ENCODE measurements at places on chromosomes 1 and 21.
A peak's percentile ranks its signal among the peaks of the same experiment; 100 is the strongest.

DNA sequence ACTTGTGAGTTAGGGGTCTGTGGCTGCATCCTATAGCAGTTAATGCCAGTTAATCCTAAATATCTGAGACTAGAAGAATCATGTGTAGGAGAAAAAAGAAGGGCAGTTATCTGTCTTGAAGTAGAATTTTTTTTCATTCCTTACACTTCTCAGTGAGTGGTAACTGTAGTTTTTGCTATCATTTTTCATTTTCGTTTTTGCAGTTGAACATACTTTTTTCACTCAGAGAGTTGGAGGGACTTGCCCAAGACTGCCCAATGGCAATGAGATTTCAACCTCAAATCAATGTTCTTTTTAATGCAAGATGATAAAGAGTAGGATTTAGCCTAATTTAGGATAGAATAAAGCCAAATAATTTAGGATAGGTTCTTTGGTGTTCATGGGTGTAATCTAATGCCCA lies 5.5 kb downstream of the PRDX6 start:
- no peak for DNase-seq

DNA sequence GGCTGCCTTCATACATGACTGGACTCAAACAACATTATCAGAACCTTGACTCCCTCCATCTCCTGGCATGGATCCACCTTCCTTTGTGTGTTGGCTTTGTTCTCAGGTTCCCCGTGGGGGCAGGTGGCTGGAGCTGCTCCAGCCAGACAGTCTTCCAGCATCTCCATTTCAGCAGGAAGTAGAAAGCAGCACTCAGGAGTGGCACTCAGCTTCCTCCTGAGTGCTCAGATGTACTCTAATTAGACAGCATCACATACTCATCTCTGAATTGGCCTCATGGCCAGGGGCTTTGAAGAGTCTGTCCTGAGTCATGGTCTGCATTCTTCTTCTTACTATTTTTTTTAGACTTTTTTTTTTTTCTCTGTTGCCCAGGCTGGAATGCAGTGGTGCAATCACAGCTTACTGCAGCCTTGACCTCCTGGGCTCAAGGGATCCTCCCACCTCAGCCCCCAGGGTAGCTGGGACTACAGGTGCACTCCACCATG lies 27.9 kb downstream of the OVAAL start:
- peak; percentile 90 for DNase-seq

DNA sequence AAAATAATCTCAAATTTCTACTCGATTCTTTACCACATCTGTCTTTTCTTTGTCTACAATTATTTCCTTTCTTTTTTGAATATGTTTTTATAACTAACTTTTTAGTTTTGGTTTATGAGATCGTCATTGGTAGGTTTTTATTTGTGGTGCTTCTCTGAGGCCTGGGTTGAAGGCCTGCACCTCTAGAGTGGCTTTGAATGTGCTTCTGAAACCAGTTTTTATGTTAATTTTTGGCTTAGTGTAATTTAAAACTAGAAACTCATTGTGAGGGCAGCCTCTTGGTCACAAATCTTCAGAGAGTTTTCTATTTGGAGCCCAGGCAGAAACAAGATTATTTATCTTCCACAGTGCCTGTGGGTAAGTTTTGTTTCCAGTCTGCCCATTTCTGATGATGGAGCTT lies 187.0 kb downstream of the GPATCH2 start:
- no peak for DNase-seq

DNA sequence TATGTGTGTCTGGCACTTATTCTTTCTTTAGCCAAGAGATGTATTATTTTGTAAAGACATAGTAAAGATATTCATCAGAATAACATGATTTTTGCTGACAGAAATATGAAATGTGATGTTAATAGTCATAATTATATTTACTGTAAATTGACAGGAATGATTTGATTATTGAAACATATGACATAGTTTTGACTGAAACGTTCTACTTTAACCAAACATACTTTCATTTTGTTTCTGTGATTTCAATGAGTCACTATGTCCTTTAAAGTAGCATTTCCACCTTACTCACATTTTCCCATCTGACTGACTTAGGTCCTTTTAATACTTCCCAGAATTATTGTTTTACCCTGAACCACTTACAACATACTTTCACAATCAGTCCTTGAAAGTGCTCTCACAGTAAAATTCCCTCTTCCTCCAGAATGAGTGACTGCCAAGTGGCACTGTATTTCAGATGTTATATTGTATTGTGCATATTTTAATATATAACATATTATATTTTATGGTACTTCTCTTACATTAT lies 437.9 kb downstream of the NCAM2 start:
- DNase-seq = peak; percentile 41

DNA sequence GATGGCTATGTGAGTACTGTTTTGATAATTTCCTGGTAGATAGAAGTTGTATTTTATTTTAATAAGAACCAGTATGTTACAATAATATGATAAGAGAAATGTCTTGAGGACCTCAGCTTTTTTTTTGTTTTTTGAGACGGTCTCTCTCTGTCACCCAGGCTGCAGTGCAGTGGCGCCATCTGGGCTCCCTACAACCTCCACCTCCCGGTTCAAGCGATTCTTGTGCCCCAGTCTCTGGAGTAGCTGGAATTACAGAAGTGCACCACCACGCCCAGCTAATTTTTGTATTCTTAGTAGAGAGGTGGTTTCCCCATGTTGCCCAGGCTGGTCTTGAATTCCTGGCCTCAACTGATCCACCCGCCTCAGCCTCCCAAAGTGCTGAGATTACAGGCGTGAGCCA lies 968.1 kb upstream of the ADGRL4 start:
- no peak for DNase-seq

DNA sequence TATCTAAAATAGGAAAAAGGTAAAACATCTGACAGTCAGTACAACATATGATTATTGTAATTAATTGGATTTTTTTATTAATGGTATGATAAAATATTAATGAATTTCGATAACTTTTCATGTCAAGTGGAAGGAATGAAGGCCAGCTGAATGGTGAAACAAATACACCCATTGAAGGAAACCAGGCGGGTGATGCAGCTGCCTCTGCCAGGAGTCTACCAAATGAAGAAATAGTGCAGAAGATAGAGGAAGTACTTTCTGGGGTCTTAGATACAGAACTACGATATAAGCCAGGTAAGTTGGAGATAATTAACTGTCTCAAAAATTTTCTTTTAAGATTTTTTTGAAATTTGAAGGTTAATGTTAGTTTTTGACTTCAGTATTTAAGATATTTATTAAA lies 3.2 kb downstream of the SON start:
- no peak for DNase-seq

- DNase-seq = no peak
These were observed 242.5 kb downstream of the RERE start for GRCh38 chr1:8574985-8575384.

DNA sequence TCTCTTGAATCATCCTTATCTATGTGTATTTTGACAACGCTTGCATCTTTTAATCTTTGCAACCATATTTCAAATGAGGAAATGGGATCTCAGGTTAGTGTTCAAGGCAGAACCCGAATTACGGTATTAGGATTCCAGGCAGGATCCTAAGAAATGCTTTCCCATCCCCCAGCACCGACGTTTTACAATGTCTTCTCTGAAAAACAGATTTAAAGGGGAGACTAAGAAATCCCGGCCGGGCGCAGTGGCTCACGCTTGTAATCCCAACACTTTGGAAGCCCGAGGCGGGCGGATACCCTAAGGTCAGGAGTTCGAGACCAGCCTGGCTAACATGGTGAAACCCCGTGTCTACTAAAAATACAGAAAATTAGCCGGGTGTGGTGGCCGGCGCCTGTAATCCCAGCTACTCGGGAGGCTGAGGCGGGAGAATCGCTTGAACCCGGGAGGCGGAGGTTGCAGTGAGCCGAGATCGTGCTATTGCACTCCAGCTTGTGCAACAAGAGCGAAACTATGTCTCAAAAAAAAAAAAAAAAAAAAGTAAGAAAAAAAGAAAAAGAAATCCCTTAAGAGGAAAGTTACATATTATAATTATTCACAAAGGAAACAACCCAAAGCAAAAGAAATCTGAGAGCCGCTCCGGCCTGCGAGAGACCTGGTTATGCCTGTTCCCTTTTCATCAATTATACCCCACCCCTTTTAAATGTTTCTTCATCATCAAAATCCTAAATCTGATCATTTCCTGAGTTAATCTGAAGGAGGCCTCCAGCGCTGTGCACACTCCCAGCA lies 801 bp upstream of the GORAB start:
- peak; percentile 39 for DNase-seq

DNA sequence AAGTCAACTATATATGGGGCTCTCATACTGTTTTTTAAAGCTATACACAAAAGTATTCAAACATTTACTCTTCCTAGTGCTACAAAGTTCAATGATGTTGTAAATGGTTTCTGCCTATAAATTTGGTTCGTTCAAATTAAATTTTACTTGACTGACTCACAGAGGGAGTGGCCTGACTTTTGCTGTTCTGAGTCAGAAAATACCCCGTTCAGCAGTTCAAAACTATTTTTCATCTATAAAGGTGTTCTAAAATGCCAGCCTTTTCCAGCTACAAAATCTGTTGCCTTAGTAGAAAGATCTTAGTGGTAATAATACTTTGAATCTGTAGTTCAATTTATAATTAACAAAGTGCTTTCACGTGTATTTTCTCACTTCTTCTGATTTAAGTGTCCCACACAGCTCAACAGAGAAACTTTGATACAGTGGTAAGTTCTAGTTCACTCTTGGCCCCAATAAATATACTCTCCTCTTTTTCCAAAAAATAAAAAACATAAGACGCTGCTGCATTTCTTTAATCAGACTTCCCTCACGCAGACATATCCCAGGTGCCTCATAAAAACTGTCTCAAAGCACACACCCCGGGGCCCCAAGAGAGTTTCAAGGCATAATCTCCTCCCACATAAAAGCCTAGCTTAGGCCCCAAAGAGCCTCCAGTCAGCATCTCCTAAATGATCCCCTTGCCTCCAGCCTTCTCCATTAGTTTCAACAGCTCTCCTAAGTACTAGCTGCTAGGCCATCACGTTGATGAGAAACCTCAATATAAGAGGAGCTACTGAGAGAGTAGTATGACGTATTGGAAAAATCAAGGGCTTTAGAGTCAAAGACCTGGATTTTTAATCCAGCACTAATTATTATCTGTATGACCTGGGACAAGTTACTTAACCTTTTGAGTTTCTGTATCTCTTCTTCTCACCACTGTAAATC lies 3.2 kb downstream of the PTP4A2 start:
- peak; percentile 69 for DNase-seq

DNA sequence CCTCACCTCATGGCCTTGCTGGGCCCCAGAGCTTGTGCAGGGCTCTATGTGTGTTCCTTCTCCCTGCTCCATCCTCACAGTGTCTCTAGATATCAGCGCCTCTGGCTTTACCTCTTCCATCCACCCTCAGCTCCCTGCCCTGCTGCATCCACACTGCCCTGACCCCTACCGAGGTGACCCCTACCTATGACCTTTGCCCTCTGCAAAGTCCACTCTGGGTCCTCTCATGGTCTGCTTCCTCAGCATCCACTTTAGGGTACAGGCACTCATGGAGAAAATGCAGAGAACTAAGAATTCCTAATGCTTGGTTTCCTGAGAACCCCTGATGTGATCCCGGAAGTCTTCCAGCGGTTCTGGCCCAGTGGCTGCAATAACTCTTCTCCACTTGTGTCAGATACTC lies 46.9 kb upstream of the PAXBP1 start:
- DNase-seq = no peak

DNA sequence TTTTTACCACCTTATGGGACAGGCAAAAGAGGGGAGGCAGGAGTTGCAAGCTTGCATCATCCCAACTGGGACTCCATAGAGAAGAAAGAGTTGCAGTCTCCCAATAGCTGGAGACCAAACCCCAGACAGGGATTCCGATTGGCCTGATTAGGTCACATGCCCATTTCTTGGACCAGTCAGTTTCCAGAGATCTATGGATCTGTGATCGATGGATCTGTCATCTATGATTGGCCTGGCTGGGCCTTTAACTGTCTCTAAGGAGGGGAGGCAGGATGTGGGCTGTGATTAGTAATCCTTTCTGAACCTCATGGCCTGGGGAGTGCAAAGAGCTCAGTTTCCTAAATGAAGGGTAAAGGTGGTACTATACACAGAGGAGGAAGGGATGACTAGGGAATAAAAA lies 252.1 kb downstream of the MATN1 start:
- no peak for DNase-seq

DNA sequence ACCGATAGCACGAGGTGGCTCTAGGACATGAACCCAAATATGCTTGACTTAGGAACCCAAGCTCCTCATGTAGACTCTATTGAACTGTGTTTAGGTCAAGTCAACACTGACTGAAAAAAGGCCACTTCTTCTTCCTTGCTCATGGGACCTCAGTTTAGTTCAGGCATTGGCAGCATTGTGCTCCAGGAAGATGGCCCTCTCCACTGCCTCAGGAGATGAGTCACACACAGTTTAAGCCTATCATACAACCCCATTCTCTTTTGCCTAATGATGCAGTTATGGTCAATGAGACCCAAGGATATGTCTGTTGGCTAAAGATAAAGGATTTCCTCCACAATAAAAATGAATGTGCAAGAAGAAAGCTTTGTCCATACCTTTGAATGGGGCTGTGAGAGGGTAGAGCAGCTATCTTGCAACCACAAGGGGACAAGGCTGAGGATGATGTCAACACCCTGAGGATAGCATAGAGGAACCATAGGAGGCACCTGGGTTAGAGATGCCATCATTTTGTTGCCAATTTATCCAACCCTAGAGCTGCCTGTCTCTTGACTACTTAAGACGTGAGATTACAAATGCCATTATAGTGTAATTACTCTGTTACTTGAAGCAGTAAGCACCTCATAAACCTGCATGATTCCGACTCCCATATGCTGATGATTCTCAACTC lies 3.0 kb upstream of the TRIM63 start:
- no peak for DNase-seq

GRCh38 chr1:21337928-21338572 lies 47.8 kb upstream of the ECE1 start:
- peak; percentile 83 for DNase-seq

DNA sequence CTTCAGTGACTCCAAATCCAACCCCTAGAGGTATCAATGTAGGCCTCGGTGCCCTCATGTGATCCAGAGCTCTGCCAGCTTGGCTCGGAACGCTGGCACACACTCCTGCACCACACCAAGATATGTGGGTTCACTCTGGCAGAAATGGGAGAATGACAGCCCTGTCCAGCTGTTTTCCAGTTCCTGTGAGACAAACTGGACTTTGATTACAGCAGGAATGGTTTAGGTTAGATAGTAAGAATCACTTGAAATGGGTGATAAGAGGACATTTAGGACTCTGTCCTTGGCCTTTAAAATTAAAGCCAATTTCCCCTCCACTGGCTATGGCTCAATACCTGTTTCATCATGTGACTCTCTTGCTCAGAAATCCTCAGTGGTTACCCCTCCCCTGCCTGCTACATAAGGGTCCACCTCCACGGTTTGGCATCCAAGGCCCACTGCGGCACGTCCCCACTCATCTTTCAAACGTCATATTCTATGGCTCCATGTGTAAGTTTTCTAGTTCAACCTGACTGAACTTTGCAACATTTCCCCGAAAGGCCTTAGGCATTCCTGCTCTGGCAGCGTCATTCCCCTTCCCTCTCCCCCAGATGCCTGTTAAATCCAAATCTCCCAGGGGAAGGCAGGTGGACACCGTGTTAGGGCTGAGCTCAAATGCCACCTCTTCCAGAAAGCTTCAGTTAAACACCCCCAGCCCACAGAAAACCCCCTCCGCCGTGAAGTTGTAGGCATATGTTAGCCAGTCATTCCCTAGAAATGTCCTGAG lies 44.7 kb downstream of the PLEKHA6 start:
- DNase-seq = no peak
